ENCODE measurements at places on chromosomes 6 and 20.
A peak's percentile ranks its signal among the peaks of the same experiment; 100 is the strongest.

- DNase-seq = no peak
Observed at GRCh38 chr6:150409576-150410066, 40.8 kb downstream of the IYD start.

DNA sequence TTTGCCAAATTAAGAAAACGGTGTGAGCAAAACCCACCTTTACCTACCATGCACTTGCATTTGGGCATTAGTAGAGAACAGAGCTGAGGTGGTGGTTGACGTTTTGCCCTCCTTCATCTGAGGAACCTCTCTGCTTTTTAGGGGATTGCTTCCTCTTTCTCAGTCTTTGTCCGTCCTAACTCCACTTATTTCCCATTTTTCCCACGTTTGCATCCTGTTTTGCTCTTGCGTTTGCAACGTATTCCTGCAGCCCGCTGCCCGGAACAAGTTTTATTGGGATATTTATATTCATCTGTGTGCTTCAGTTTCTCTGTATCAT, 374 bp upstream of the SERINC1 start:
- DNase-seq = no peak

GRCh38 chr6:54700158-54700557, 146.4 kb upstream of the FAM83B start:
- no peak for DNase-seq

DNA sequence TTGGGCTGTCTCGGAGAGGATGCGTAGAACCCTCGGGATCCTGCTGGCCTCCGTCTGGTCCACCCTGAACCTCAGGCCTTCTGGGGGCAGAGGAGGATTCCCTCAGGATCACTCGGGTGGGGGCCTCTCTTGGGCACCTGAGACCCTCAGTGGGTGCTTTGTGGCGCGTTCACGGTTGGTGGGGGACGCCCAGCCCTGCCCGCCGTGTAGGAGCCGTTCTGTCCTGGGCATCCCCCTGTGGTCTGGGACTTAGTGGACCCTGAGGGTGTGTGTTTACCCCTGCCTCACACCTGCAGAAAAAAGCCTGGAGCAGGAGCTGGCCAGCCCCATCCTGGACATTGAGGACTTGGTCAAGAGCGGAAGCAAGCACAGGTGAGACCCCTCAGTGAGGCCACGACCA, 7.6 kb downstream of the RTEL1 start:
- no peak for DNase-seq

DNA sequence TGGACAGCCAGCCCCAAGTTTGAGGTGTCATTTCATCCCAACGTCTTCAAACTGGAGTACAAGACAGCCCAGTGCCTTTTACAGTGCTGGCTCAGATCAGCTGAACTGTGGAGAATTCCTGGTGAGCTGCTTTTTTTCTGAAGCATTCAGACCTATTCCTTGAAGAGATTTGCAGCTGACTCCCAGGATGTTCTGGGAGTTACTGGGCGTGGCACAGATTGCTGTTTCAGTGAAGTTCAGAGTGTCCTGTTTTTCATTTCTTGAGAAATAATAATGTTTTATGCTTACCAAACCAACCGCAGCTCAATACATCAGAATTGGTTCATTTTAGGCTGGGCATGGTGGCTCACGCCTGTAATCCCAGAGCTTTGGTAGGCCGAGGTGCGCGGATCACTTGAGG, 33.4 kb upstream of the SRPK1 start:
- no peak for DNase-seq

DNA sequence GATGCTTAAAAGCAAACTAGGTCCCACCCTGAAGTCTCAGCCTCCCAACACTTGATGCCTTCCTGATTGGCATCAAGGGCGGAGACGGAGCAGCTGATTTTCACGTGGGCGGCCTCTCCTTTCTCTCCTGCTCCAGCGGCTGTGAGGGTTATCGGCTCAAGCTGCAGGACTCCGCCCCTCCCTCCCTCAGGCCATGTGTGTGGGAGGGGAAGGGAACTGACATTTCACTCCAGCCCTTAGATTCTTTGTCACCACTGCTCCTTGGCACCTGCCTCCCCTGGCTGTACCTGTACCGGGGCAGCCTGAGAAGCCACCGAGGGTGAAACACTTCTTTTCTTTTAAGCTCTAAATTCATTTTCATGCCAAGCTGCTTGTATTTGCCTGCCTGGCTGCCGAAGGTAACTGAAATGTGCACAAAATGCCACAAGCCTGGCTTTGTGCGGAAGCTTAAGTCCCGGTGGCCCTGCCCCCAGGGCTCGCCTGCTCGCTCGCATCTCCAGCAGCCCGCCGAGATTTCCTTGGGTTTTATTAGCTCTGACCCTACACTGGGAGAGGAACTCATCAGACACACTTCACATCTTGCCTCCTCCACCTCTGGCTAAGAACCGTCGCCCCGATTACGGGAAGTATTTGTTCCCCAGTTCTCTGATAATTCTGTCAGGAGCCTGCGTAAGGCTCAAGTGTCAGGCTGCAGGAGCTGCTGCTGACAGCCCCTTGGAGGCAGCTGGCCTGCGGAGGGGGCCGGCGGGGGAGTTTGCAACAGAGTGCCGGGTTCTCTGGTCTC, 9.6 kb upstream of the CPNE5 start:
- peak; percentile 49 for DNase-seq

DNA sequence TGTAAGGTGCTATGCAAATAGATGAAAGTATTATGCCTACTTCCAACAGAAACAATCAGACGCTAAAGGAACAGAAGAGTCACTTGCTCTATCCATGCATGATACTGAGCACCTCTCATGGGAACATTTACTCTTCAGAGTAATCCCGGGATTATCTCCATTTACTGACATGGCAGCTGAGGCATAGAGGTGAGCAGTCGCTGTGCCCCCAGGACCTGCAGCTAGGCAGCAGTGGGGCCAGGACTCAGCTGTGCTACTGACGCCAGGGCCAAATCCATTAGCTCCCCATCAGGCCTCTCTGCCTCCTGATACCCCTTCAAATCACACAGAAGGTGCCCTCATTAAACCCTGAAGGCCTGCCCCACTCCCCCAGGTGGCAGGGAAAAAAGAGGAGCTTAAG, 51.9 kb downstream of the TRAM2 start:
- no peak for DNase-seq

- DNase-seq = no peak
Observed at GRCh38 chr6:41688256-41688965, 47.0 kb downstream of the TFEB start.

DNA sequence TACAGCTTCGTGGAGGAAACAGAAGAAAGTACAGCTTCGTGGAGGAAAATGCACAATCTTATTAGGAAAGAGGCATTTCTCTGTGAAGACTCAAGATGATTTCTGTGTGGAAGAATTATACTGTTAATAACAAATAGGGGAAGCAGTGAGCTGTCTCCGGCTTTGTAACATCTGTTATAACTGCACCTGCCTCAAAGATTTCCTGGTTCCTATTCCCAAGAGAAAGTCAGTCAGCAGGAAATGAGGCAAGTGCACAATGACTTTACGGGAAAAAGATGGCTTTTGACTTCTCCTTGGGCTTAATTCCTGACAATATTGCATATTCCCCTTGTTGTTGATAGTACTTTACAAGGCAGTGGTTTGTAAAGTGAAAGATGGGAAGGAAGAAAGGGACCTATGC, 538.5 kb downstream of the BMP2 start:
- DNase-seq = no peak

DNA sequence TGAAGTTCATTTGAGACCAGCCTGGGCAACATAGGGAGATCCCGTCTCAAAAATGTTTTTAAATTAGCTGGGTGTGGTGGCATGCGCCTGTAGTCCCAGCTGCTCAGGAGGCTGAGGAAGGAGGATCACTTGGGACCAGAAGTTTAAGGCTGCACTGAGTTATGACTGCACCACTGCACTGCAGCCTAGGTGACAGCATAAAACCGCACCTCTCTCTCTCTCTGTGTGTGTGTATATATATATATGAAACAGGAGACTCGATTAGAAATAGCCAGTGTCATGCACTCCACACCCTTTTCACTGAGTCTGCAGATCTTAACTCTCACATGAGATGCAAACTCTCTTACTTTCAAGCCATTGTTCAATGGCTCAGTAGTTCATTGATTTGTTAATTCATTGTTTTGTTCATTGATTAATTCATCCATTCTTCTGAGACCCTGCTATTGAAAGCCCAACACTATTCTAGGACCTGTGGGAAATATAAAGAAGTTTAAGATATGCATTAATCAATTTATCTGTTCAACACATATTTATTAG, 52.4 kb upstream of the MRPS10 start:
- DNase-seq = no peak

- no peak for DNase-seq
Observed at GRCh38 chr6:44203955-44204354, 12.8 kb upstream of the MYMX start.

DNA sequence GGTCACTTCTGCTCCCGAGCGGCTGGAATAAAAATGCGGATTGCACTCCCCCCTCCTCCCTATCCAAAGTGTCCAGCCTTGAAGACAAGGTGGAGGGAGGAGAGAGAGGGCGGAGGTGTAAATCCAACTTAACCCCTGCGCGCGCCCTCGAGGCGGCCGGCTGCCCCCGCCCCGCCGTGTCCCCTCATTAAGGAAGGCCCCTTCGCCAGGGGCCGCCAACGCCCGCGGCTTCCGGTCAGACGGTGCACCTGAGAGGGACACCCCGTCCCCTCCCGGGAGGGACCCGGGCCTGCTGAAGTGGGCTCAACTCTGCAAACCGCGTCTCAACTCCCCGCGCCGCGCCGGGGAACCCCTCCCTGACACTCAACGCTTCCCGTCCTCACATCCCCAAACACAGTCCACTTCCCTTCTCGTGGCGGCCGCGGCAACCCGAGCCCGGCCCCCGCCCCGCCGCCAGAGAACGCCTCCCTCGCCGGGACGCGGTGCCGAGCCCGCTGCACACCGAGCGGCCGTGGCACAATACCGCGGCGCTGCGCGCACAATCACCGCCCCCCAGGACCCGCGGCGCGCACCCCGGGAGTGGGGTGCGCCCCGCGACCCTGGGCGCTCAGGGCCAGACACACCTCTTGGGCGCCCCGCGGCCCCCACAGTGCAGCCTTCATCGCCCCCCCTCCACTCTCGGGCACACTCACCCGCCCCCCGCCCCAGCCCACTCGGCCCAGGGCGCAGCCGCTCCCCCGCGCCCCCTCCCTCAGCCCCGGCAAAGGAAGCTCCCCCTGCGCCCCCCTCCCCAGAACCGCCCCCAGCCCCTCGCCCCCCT, 102.5 kb downstream of the NOL4L start:
- peak; percentile 53 for DNase-seq

- no peak for DNase-seq
Observed at GRCh38 chr6:103879800-103880199, 979.9 kb downstream of the HACE1 start.

DNA sequence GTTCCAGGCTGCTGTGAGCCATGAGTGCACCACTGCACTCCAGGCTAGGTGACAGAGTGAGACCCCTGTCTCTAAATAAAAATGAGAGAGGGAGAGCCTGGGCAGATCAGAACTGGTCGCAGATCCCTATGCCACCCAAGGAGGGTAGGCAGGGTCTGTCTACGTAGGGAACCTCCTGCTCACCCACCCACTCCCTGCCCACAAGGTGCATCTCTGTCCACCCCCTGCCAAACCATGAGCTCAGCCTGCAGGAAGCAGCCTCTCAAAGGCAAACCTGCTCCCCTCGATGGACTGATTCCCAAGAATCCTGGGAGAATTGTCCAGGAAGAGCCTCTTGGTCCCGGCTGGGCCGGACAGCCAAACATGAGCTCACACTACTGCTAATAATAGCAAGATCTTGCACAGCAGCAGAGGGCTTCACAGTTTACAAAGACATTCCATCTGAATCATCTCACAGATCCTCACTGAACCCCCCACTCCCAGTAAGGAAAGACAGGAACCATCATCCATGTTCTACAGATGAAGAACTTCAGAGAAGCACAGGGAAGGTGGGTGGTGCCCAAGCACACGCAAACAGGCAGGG, 27.8 kb upstream of the TLDC2 start:
- no peak for DNase-seq

DNA sequence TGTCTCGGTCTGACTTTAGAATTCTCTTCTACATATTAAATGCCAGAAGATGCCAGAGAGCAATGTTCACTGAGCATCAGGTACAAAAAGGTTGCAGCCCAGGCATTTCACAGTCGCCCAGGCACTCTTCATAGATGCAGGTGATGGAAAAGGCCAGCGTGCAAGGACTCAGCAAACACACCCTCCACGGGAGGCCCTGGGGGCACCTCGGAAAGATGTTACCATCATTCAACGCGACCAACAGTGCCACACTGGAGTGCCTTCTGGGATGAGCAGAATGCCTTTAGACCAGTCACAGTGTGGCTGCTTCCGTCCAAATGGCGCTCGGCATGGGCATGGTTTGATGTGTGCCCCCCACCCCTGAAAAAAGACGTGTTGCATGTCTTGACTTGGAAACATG, 4.5 kb upstream of the RAMACL start:
- no peak for DNase-seq

- DNase-seq = no peak
Observed at GRCh38 chr6:19337101-19337500, 500.1 kb upstream of the ID4 start.

DNA sequence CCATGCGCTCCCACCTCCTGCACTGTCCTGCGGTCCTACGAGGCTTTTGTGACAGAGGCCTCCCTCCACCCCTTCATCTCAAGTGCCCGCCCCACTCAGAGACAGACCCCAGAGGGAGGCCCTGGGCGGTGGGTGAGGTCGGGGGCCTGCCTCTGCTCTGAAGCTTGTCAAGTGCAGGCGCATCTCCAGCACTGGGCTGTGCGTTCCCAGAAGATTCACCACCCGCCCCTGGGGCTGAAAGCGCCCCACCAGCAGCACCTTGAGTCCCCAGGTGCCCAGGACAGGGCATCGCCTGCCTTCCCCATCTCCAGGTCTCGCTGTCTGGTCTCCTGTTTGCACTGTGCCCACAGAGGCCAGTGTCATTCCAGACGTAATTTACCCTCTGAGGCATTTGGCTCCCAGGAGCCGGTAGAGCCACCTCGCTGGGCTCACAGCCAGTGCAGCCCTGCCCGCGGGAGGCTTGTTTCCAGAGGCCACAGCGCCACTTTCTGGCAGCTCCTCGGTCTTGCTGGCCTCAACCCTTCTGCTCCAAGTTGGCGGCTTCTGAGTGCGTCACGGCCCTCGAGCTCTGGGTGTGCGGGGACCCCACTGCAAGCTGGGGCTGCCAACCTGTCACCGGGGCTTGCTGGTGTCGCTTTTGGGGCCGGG, 191.1 kb downstream of the TAF4 start:
- DNase-seq = peak; percentile 39

- no peak for DNase-seq
Observed at GRCh38 chr6:1797801-1798200, 188.1 kb downstream of the FOXC1 start.

DNA sequence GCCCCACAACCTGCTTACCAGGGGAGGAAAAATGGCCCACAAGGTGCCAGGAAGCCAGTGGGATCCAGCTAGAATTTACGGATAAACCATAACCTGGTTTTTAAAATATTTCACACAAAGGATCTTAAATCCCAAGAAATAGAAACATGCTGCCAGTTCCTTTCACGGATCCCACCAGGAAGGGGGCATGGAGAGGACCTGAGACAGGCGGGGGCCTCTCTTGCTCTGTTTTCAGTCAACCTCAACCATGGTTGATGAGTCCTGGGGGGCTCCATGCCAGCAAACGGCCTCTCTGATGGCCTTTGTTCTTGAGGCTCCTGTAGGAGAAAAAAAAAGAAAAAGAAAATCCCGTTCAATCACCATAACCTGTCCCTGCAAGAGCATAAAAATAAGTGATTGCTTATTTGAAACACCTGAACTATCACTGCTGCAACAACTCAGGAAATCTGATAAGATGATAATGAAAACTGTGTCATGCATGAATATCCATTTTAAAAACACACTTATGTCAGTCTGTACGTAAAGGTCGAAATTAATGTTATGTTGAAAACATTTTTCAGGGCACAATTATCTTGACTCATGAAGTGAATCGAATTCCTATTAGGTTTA, 125.8 kb upstream of the CST7 start:
- DNase-seq = no peak

- DNase-seq = no peak
Observed at GRCh38 chr20:36400909-36401735, 95.0 kb downstream of the DLGAP4 start.

- no peak for DNase-seq
Observed at GRCh38 chr6:153572371-153572770, 441.3 kb upstream of the RGS17 start.
